Jurkat, Clone E6-1 (cell line): ENCODE measurements at places on chromosomes 4 and X.

- no peak for DNase-seq
These were observed 4.3 kb upstream of the DDX60L start for GRCh38 chr4:168484626-168485025.

GRCh38 chr4:100591161-100591876 lies 73.5 kb upstream of the EMCN start:
- DNase-seq, result no peak

- DNase-seq, result peak; percentile 49
These were observed 61.1 kb upstream of the VAMP7 start for GRCh38 chrX:155819966-155820491.

GRCh38 chr4:27010334-27010940 lies 149.8 kb downstream of the STIM2 start:
- DNase-seq, result peak; percentile 57

- DNase-seq, result no peak
These were observed 728.9 kb downstream of the PCDH18 start for GRCh38 chr4:136803433-136803832.
